Cardiac fibroblast (primary cell): ENCODE measurements at places on chromosomes 5 and 9.

DNA sequence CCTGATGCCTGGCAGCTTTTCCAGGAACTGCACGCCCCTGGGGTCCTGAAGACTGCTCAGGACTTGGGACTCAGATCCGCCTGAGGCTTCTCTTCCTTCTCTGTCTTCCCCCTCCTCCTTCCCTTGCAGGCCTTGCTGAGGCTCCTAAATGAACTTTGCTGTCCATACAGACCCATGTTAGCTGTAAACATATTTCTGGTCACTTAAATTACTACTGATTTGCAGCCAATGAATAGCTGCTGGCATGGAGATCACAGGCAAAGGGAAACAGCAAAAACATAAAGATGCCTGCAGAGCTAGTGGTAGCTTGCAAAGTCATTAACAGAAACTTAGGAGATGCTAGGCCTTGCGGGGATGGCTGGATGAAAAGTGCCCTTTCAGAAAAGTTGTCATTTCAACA lies 261.9 kb downstream of the GADD45G start:
- no peak for DNase-seq

DNA sequence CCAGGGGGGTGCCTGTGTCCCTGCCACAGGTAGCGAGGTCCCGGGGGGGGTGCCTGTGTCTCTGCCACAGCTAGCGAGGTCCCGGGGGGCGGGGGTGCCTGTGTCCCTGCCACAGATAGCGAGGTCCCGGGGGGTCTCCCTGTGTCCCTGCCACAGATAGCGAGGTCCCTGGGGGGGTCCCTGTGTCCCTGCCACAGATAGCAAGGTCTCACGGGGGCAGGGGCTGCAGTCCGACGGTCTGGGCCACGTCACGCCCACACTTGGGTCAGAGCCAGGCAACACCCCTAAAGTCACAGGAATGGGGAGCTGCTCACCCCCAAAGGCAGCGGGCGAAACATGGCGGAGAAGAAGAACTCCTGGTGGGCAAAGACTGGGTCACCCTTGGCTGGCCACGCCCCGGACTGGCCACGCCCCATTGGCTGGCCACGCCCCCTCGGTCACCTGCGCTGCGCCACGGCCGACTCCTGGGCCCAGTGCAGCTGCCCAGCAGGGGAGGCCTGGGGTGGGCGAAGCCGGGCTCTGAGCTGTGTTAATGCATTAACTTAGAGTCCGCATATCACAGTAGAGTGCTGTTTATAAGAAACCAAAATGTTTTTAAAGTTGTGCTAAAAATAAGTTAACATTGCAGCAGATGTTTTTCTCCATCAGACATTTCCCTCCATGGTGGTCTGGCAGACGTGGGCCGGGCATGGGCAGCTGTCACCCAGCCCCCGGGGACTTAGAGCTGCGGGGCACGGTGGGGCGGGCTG lies 7.0 kb downstream of the NOXA1 start:
- no peak for DNase-seq

- no peak for DNase-seq
Measured at GRCh38 chr9:119810645-119811429, 441.6 kb upstream of the BRINP1 start.

DNA sequence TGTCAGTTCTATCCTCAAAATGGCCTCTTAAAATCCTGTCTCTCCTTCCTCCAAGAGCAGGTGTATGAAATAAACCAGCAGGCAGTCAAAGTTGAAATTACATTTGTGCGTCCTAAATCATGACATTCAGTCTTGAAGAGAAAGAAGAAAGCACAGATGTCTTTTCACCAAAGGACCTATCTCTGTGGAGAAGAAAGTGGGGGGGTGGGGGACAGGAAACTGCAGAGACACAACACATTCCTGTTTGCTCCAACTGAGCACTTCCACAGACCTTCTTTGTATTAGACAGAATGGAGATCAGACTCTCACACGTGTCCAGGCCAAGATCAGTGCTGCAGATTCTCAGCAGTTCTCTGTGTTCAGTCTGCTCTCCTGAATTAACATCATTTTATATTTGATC lies 471.9 kb upstream of the RGMB start:
- DNase-seq = no peak

GRCh38 chr5:156402387-156402921 lies 75.5 kb downstream of the SGCD start:
- DNase-seq = no peak

GRCh38 chr9:124257070-124257843 lies 492 bp upstream of the NEK6 start:
- DNase-seq = peak; percentile 43

GRCh38 chr5:162068412-162068811 lies 839 bp downstream of the GABRG2 start:
- DNase-seq = peak; percentile 2

DNA sequence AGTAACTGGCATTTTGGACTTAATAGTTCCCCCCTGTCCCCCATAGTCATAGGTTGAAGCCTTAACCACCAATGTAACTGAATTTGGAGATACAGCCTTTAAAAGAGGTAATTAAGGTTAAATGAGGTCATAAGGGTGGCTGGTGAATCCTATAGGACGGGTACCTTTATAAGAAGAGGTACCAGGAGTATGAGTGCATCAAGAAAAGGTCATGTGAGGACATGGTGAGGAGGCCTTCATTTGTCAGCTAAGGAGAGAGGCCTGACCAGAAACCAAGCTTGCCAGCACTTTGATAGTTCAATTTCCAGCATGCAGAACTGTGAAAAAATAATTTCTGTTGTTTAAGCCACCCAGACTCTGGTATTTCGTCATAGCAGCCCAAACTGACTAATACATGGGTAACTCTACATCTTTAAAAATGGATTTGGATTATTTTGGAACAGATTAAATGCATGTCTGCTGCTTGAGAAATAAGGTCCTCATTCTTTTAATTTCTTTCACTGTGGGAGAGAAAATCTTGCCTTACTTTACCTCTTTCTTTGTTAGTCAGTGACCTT lies 9.7 kb downstream of the RASA1 start:
- peak; percentile 60 for DNase-seq

GRCh38 chr9:81814794-81815464 lies 113.3 kb upstream of the SPATA31D4 start:
- peak; percentile 18 for DNase-seq

DNA sequence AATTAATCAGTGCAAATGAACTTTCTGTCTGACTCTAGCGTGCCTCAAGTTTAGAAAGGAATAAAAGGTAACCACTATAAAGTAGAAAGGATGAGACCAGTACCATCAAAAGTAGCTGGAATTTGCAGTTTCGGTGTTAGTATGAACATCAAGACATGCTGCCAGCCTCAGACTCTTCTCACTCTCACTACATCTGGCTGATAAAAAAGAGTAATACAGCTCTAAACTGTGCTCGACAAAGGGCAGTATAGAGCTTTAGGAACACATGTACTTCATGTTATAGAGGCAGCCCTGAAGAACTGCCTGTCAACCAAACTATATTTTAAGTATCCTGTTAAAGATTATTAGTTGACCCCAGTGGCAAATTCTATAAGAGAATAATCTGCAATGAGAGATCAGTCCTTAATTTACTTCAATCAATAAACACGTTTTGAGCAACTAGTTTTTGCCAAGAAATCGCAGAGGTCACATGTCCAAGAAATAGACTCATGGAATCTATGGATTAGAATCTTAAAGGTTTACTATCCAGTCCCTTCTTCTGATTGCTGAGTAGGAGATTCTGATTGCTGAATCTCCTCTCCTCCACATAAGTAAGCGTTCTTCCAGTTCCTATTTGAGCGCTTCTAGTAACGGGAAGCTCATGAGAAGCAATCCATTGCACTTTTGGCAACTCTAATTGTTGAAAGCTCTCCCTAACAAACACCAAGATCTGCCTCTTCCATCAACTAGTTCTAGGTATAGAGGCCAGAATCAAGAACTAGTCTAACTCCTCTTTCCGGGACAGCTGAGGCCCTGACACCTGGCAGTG lies 941 bp downstream of the XPA start:
- no peak for DNase-seq

DNA sequence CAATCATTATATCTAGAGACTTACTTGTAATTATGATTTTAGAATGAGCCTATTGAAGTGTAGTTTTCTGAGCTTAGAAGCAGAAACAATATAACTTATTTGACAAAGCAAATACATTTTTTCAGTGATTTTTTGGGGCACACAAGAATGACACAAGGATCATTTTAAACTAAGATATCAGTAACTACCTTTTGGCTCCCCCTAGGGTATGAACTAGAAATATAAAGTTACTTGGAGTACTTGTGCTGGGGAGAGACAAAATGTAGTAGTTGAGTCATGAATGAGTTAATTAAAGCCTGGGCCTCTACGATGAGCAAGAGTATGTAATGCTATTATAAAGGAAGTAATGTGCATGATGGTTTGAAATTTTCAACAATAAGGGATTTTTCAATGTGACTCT lies 1244.1 kb upstream of the ACO1 start:
- peak; percentile 25 for DNase-seq

DNA sequence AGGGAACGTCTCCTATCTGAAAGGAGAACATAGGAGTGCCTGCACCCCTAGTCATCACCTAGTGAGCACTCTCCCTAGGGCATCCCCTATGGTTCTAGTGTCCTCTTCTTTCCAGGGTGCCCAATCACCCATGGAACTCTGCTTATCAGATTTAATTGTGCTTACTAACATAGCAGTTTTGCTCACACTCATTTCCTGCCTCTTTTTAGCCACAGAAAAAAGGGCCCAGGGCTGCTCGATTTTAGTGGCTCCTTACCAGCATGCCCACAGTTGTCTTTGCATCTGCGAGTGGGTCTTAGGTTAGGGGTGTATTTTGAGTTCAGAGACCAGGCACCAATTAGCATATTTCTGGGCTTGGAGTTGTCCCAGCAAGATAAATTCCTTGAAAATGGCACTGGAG lies 1110.2 kb downstream of the TAF11L14 start:
- no peak for DNase-seq

GRCh38 chr5:141250576-141250975 lies 5.4 kb downstream of the PCDHB15 start:
- DNase-seq = no peak

DNA sequence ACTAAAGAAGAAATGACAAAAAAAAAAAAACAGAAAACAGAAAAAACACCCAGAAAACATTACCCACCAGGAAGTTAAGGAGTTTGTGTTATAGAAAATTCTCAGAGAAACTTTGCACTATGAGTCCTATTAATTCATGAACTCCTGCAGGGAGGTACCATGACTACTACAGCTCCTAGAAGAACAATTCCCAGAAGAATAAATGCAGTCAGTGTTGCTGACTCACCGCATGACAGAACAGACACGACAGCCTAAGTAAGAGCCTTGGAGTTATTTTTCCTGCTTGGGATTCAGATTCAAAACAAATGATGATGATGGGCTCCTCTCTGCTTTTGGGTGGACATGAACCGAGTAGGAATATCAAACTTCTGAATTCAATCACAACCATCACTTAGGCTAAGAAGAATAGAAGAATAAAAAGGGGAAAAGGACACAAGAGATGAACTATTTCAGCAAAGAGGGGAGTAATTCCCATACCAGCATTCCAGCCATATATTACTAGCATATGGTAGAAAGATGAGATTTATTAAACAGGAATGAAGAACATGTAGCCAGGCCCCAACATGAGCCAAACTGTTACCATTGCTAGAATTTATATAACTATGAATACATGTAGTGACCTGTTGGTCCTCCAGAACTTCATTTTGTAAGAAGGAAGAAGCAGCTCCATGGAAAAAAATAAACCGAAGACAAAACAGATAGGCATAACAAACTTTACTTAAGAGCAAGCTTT lies 209.6 kb upstream of the PDE4D start:
- peak; percentile 1 for DNase-seq

DNA sequence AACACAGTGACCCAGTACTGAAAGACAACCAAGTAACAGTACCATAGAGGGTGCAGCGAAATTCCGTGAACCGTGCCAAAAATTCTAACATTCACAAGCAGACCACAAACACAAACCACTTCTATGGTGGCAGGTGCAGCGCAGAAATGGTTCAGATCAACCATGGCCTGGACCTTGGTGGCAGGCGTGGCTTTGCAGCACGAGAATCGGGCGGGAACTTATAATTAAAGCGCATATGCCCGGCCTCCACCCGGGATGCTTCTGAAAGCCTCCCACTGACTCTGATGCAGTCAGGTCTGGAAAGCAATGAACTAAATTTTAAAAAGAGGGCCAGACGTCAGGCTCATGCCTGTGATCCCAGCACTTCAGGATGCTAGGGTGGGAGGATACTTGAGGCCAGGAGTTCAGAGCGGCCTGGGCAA lies 68.0 kb upstream of the TBC1D9B start:
- DNase-seq = no peak

- no peak for DNase-seq
Measured at GRCh38 chr5:18091142-18091541, 456.9 kb downstream of the TAF11L14 start.

DNA sequence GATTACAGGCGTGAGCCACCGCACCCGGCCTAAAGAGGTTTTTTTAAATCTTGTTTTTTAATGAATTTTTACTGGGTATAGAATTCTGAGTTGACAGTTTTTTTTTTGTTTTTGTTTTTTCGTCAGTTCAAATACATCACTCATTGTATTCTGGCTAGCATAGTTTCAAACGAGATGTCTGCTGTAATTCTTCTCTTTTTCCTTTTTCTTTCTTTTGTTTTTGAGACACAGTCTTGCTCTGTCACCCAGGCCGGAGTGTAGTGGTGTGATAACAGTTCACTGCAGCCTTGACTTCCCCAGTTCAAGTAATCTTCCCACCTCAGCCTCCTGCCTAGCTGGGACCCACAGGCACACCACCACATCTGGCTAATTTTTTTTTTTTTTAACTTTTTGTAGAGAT lies 2.2 kb upstream of the PRRT1B start:
- DNase-seq = no peak

DNA sequence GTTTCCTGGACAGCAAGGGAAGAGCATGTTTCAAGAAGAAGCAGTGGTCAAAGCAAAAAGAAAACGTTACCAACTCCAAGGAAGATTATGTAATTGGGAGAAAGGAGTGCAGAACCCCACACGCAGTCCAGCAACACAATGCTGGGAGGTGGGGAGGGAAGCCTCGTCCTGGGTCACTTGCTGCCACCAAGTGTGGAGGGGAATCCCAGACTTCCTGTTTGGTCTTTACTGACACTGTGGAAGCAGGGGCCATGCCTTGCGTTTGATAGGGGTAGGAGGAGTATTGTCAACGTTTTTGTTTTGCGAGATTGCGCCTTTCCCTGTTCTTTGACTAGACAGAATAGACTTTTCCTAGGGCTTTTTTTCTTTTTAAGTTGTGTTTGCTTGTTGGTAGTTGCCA lies 421.0 kb downstream of the KDM4C start:
- DNase-seq = no peak

- peak; percentile 89 for DNase-seq
Measured at GRCh38 chr5:10595672-10596309, 31.9 kb downstream of the ANKRD33B start.

GRCh38 chr5:159645179-159645846 lies 271.0 kb upstream of the ADRA1B start:
- no peak for DNase-seq

GRCh38 chr5:54959673-54960418 lies 25.5 kb downstream of the ESM1 start:
- peak; percentile 18 for DNase-seq
